Activated CD8-positive, alpha-beta T cell treated with anti-CD3 and anti-CD28 coated beads, Interleukin-2, amount 10 ng/mL, durations not matched to agents 7 days and 5 days (primary cell): ENCODE measurements at places on chromosomes 11 and 22.

DNA sequence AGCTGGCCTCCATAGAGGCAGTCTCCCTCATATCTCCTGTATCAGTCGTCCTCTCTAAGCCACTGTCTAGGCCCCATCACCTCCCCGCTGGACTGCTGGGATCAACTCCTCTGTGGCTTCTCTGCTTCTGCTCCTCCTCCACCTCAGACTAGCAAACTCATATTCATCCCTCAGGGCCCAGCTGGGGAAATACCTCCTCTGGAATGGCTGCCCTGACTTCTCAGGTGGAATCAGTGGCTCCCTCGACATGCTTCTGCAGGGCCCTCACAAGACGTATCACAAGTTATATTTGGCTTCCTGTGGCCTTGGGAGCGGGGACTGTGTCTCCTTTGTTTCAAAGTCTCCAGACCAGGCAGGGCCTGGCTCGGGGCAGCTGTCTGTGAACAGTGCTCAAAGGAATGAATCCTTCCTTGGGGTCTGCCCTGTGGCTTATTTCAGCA is 10.0 kb downstream of the SLC29A2 start:
- no peak for DNase-seq

GRCh38 chr11:122751292-122752070 is 86.8 kb upstream of the CRTAM start:
- DNase-seq: no peak

DNA sequence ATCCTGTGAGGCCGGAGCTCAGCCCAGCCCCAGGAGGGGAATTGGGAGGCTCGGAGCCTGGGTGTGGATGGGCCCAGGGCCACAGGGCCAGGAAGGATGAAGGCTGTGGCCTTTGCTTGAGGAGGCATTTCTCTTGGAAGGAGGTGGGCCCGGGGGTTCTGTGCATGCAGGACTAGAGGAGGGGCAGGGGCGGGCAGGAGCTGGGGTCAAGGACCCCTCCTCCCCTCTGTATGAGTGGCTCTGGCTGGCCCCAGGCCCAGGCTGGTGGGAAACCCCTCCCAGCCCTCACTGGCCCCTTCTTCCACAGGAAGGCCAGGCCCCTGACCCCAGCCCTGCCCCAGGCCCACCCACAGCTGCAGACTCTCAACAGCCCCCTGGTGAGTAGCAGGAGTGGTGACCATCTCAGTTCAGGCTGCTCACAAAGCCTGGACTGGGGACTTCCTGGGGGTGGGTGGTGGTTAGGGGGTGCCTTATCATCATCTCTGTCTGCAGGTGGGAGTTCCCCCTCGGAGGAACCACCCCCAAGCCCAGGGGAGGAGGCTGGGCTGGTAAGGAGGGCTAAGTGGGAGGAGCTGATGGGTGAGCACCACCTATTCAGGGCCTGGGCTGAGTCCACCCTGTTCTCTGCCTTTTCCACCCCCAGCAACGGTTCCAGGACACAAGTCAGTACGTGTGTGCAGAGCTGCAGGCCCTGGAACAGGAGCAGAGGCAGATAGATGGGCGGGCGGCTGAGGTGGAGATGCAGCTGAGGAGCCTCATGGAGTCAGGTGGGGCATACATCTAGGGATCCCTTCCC is 6.0 kb downstream of the KCNK7 start:
- DNase-seq: peak; percentile 56

- no peak for DNase-seq
Observed at GRCh38 chr11:108926841-108927577, 262.1 kb downstream of the DDX10 start.

- no peak for DNase-seq
Observed at GRCh38 chr11:113567867-113568544, 92.8 kb upstream of the DRD2 start.
